Left renal pelvis (tissue), 4 donors: ENCODE measurements at places on chromosomes 6 and 20. TPM values are rescaled to one million over a fixed set of nuclear protein-coding genes. Genes with fewer than 3 reads are reported as not detected.

The LAMP5 gene
- polyA plus RNA-seq = 6.4 TPM

- no peak for DNase-seq
These were observed 69.3 kb upstream of the SLCO4A1 start for GRCh38 chr20:62572980-62573379.

- DNase-seq = no peak
These were observed 151.7 kb downstream of the TMEM200A start for GRCh38 chr6:130517444-130517931.

DNA sequence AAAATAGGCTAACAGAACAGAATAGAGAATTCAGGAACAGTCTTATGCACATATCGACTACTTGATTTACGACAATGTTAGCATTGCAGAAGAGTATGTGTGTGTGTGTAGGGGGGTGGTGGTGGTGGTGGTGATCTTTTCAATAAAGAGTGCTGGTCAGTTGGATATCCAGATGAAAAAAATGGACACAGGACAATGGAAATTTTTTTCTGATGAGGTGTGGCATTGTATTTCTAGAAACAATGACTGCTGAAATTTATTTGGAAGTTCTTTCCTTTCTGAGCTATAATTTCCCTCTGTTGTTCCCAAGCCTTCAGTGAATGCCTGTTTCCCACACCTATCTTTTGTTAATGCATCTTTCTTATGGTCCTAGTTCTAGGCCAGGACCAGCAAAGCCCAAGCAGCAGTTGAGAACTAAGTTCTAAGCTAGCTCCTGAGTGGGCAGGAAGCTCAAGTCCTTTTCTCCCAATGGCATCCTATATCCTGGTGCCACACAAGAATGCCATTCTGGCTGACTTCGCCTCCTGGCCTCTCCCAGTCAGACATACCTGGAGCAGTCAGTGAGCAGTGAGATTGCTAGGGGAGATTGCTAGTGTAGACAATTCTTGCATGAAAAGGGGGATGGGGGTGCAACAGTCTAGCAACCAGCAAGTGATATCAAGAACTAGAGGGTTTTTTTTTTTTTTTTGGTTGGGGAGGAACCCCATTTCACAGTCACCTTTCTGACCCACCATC, 1.2 kb upstream of the TOX2 start:
- DNase-seq = no peak

- DNase-seq = no peak
These were observed 184.5 kb upstream of the MARCKS start for GRCh38 chr6:113672491-113673149.

DNA sequence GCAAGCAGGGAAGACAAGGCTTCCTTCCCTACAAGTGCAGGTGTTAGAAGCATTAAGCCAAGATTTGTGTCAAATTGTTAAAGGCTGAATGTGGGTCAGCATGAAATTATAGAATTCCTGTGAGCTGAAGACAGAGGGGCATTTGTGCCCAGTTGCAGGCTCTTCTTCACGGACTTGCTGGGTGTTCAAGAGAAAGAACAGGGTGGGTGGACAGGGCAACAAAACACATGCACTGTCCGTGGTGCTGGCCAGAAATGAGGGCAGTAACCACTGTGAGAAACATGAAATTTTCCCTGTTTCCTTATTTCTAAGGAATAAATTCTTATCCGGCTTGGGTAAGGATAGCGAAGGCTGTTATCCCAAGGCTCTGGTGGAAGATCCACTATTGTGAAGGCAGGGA, 579.5 kb upstream of the HTR1E start:
- DNase-seq = no peak

- DNase-seq = no peak
These were observed 43.4 kb upstream of the TRAM2 start for GRCh38 chr6:52620055-52620905.

DNA sequence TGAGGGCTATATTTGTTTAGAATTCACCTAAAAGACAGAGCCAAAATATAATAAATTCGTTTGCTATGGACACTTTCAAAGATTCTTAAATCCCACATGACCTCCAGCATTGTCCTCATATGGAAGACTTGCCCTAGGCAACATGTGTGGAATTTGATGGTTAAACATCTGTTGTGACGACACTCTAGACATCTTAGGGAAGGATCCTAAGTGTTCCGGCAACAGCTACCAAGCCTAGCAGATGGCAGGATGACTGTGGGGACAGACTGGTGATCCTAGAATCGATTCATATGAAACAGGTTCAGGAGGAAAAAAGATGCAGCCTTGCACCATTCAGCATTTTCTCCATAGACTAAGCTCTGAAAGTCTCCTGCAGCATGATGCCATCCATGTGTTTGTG, 77.6 kb upstream of the BACH2 start:
- DNase-seq = no peak

The SYNDIG1 gene
- polyA plus RNA-seq = 9.1 TPM
